Neuronal stem cell (in vitro differentiated cells): ENCODE measurements at places on chromosomes 13 and 19.

GRCh38 chr19:2561895-2562294 is 86.0 kb downstream of the GADD45B start:
- no peak for DNase-seq

DNA sequence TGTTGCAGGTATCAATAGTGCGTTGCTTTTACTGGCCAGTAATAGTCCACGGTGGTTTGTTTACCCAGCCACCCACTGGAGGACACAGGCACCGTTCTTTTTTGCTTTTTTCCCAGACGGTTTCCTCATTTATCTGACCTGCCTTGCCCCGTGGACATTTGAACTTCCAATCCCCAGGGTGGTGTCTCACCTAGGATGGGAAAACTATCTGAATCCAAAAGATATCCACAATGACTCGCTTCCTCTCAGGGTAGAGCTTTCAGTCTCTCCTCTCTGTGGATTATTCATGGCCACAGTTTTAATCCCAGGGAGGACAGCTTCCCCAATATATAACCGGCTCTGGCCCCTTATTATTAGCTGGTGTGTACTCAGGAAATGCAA is 170.8 kb downstream of the FOXO1 start:
- no peak for DNase-seq

DNA sequence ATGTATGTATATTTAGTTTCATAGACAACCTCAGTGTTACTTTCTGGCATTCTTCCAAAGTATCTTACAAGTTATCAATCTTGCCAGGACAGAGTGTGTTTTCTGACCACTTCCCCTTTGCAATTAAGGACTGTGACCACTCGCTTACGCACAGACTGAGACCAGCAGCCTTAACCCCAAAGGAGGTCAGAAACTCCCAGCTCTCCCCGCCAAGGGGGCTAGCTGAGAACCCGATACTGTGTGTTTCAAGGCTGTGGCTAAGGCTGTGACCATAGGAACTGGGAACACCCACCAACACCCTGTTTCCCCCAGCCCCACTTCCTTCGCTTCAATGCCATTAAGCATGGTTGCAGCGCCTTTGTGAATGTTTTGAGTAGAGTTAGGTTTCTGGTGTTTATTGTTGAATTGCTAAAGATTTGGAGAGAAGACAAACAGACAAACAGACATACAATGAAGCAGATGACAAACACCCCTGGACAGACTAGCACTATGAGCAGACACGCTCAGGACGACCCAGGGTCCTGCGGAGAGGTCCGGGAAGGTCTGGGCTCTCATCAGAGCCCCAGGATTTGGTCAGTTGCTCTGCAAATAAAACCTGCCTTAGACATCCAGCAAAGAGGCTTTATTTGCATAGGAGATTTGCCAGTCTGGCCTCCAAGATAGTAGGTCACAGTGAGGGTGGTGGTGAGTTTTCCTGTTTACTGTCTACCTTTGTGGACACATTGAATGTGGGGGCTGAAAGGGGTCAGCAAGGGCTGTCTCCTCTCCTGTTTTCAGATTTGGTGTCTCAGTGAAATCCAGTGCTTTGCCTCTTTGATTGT is 25.0 kb upstream of the TNFSF11 start:
- no peak for DNase-seq

GRCh38 chr19:12994701-12995595 is at the start of gene NFIX:
Gene NFIX (plus strand): TSS chr19:12995475. CDS start chr19:12995838, 363 bp downstream.
- DNase-seq: no peak

GRCh38 chr19:44993526-44993925 is 7.7 kb upstream of the RELB start:
- DNase-seq: no peak

DNA sequence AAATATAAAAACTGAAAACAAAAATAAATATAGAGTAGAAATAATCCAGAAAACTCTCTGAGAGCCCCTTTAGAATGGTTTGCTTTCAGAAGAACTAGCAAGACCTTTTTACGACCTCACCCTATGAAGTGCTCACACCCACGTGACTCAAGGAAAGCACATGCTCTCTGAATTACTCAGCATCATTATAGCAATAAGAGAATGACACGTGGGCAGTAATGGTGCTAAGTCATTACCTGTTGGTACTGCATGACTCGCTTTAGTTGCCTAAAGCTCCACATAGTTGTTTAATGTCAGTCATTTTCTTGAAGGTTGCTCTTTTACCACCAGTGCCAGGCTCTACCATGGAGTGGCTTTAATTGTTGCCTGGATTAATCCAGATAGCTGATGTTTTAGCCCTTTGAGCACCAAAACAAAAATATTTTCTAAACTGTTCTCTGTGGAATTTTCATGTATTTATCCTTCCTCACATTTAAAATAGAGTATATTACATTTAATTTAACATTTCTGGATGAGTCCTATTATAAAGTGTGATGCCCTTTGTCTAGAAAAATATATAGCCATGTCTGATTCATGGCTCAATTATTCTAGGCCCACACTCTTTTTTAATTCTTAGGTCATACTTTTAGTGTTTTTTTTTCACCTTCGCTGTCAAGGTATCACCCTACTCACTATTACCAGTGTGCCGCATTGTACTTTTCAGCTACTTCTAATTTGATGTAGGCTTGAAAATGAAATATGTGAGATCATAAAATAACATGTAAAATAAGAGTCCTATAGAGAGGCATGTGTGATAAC is 56.8 kb downstream of the THSD1 start:
- DNase-seq: no peak

DNA sequence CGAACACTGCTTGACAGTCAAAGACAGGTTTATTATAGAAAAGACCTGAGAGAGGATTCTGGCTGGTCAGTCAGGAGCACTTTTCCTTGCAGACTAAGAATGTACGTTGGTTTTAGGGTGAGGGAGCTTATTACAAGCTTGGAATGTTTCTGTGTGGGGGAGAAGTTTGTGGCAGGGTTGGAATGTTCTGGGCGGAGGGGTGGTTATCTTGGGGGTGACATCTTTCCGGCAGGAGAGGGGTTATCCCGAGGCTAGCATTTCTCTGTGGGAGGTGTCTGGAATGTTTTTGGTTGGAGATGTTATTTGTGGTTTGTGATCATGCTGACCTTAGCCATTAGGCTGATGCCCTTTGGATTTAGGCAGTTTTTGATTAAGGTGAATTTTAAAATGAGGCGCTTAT is 61.8 kb downstream of the ZNF136 start:
- no peak for DNase-seq

- DNase-seq: no peak
Observed at GRCh38 chr19:45935267-45935666, 20.7 kb upstream of the NANOS2 start.

DNA sequence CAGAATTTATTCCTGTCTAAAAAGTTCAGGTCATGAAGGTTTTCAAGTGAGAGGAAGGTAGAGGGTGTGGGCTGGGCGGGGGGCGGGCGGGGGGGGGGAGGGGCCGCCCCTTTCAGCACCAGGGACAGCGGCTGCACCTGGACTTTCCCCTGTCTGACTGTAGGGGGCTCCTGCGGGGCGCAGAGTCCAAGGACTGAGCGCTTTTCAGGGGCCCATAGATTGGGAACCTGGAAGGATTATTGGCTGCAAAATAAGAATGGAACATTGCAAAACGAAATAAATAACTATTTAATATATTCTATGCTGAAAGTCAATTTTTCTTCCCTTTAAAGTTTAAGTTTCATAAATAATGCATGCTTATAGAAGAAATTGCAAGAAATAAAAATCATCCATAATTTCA is 8.9 kb upstream of the CYP4F3 start:
- DNase-seq: no peak

GRCh38 chr19:46967578-46968032 is 52.0 kb upstream of the NPAS1 start:
- no peak for DNase-seq

DNA sequence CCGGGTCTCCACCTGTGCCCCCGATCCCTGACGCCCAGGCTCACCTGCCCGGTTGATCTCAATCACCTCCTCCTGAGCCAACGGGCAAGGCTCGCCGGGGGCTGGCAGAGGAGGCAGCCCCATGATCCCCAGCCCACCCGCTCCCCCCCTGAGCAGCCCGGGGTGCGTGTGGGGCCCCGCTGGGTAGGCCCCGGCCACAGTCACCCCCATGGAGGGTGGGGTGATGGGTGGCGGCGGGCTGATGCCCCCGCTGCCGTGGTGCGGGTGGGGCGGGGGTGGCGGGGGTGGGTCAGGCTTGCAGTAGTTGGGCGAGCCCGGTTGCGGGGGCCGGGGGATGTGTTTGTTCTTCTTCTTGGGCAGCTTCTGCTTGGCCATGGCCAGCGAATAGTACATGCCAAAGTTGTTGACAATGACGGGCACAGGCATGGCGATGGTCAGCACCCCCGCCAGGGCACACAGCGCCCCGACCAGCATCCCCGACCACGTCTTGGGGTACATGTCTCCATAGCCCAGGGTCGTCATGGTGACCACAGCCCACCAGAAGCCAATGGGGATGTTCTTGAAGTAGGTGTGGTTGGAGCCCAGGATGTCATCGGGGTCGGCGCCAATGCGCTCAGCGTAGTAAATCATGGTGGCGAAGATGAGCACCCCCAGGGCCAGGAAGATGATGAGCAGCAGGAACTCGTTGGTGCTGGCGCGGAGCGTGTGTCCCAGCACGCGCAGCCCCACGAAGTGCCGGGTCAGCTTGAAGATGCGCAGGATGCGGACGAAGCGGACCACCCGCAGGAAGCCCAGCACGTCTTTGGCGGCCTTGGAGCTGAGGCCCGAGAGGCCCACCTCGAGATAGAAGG is 6.0 kb downstream of the KCNC3 start:
- DNase-seq: no peak

DNA sequence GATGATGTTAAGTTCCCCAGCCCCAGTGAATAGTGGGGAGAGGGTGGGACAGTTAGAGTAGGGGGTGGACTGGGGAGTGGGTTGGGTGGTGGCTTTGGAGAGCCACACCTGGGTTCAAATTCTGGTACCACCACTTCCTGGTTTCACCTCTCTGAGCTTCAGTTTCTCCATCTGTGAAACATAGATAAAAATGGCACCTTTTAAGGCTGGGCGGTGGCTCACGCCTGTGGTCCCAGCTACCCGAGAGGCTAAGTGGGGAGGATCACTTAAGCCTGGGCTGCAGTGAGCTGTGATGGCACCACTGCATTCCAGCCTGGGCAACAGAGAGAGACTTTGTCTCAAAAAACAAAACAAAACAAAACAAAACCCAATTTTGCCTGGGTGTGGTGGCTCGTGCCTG is 5.9 kb downstream of the VAV1 start:
- DNase-seq: no peak
